ENCODE measurements at places on chromosomes 3 and 15. TPM values are rescaled to one million over a fixed set of nuclear protein-coding genes. Genes with fewer than 3 reads are reported as not detected.
A peak's percentile ranks its signal among the peaks of the same experiment; 100 is the strongest.

DNA sequence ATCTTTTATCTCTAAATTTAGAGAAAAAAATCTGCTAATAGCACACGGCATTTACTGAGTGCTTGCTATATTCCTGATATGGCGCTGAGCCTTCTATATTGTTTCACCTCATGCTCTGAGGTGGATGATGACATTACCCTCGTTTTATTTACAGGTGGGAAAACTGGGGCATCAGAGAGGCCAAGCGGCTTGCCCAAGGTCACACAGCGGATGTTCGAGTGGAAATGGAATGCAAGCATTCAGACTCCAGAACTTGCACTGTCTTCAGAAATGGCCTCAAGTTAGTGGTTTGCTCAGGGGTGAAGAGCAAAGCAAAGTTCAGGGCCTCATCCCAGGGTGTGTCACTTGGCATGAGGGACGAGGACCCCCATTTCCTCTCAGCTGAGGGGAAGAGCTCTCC, 17.3 kb downstream of the EHD4 start:
- DNase-seq = no peak

GRCh38 chr3:136753326-136753939, 1.3 kb upstream of the STAG1 start:
- DNase-seq = no peak

GRCh38 chr15:99305761-99306505, 54.7 kb downstream of the LRRC28 start:
- peak; percentile 68 for DNase-seq

DNA sequence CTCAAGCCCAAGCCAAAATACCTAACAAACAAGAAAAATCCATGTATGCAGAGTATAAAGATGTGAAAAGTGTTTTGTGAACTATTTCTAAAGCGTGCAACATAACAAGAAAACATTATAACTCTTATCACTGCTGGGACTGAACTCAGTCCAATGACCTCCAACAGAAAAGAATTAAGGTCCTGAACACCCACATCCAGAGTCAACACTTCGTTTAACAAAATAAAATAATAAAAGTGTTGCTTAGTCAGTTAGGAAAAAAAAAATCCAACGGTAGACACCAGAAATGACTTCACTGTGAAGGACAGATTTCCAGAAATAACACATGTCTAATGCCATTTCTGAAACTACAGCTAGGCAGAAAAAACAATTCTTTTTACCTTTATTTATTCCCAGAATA, 28.0 kb downstream of the MB21D2 start:
- no peak for DNase-seq

GRCh38 chr3:57889807-57890206, 118.4 kb upstream of the FLNB start:
- DNase-seq = no peak

DNA sequence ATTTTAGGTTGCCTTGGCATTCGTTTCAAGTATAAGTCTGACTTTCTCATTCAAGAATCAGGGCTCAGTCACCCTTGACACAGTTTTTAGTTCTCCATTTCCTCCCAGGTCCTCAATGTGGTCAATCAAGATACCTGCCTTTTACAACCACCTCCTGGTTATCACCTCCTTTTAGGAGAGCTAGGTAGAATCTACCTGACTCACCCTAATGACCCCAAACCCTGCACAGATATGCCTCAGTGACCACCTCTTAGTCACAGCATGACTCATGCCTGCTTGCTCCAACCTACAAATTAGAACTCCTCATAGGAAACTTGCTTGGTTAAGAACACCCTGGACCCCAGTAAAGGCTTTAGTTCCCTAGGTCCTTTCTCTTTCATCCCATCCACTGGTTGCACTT, 22.5 kb downstream of the DMXL2 start:
- no peak for DNase-seq

- DNase-seq = no peak
Observed at GRCh38 chr15:72916378-72916777, 132.8 kb upstream of the ADPGK start.

Gene RLBP1
- total RNA-seq = not detected

- peak; percentile 42 for DNase-seq
Observed at GRCh38 chr15:73593304-73594074, 39.7 kb downstream of the NPTN start.

DNA sequence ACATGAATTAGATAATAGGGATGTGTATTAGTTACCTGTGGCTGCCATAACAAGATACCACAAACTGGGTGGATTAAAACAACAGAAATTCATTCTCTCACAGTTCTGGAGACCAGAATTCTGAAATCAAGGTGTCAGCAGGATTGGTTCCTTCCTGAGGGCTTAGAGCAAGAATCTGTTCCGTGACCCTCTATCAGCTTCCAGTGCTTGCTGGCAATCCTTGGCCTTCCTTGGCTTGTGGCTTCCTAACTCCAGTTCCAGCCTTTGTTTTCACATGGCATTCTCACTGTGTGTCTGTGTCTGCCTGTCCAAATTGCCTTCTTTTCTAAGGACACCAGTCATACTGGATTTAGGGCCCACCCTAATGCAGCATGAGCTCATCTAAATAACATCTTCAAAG, 94.4 kb upstream of the NR2E3 start:
- DNase-seq = peak; percentile 37

Gene POC1A
- total RNA-seq = 2.4 TPM

GRCh38 chr15:52326756-52327155, 31.2 kb upstream of the MYO5C start:
- no peak for DNase-seq
